ENCODE measurements at places on chromosomes 3 and 15.

- DNase-seq: no peak
Measured at GRCh38 chr3:110612045-110612444, 459.6 kb upstream of the NECTIN3 start.

- no peak for DNase-seq
Measured at GRCh38 chr15:59553879-59554735, 57.5 kb upstream of the GCNT3 start.

DNA sequence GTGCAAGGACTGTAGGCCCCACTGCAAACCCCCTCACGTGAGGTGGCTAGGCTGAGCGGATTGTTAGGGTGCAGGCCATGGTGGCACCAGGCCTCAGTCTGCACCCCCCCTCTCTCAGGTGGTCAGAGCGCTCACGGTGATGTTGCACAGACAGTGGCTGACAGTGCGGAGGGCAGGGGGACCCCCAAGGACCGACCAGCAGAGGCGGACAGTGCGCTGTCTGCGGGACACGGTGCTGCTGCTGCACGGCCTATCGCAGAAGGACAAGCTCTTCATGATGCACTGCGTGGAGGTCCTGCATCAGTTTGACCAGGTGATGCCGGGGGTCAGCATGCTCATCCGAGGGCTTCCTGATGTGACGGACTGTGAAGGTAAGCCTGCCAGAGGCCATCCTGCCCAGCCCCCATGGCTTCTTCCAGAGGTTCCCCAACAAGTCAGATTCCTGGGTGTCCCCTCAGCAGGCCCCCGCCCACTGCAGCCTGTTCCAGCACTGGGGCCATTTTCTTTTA, 18.2 kb downstream of the ATRIP start:
- DNase-seq: no peak

- DNase-seq: peak; percentile 46
Measured at GRCh38 chr3:196968233-196969133, at the start of gene PIGZ. TSS of gene PIGZ (minus strand) at chr3:196968833. CDS start at chr3:196952031, 16,802 bp downstream.

GRCh38 chr3:36729204-36730056, 34.9 kb downstream of the DCLK3 start:
- no peak for DNase-seq

GRCh38 chr3:133074977-133075376, 36.8 kb downstream of the TMEM108 start:
- no peak for DNase-seq

DNA sequence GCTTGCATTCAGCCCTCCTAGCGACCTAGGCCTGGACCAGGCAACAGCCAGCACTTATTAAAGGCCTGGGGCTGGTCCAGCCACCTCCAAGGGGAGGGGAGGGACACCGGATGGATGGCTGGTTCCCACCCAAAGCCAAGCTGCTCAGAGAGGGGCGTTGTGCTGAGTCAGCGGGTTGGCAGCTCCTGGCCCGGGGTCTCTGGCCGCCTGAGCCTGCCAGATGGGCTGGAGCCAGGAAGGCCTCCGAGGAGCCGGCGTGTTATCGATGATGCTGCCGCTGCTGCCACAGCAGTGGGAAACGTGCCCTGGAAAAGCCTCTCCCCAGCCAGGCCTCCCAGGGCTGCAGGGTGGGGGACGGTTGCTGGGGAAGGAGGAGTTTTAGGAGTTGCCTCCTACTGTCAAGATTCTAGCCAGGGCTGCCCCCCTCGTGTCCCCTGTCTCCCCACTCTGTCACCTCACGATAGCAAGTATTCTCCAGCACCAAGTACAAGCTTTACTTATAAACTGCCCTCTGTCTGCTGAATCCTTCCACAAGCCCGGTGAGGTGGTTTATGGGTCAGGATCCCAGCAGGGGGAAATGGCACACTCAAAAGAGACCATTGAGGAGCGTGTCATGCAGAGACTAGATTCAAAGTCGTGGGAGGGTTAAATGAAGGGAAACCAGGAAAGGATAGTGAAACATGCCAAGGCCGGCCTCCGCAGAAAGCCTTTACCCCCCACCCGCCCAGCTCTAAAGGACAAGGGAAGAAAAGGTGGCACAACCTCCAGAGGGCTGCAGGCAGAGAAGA, 43.2 kb upstream of the TSEN2 start:
- DNase-seq: no peak

DNA sequence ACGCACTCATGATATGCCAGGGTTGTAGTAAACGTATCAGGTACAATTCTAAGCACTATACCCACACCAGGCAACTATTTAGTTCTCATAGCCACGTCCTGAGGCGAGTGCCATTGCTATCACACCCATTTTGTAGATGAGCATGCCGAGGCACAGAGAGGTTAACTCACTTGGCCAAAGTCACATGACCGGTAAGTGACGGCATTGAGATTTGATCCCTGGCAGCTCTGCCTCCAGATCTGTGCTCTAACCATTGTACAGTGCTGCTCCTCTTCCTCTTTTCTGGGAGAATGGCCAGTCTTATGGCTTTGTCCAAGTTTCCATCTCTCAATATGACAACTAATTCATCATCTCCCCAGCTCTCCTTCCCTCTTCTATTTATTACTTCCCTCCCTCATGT, 18.9 kb upstream of the ATP2B2 start:
- no peak for DNase-seq

DNA sequence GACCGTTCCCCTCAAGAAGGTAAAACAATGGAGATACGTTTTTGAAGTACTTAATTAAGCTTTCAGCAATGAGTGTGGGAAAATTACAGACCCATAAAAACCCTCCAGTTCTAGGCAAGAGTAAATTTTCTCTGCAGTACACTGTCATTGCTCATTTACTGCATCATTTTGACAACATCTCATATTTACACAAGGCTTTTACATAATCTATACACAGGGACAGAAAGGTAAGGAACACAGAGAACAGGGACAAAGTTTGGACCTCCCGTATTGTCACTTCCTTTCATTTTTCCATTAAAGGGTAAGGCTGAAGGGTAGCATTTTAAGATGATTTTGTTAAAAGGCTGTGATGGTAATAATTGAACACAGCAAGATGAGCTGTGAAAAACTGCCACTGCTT, 7.4 kb upstream of the HGD start:
- DNase-seq: no peak

DNA sequence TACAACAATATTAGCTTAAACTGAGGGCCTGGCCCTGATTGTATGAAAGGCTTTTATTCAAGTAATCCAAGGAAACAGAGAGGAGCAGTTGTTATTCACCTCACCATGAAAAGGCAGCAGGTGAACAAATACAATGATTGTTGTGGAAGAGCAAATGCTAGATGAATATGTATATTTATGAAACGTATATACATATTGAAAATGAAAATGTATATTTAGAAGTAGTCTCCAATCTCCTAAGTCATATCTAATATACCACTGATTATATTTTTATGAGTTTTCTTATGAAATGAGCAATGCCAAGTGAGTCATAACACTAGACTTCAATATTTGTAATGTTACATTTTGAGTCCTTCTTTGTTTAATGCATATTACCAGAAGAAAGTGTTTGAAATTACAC, 116.2 kb upstream of the KCNMB2 start:
- no peak for DNase-seq

DNA sequence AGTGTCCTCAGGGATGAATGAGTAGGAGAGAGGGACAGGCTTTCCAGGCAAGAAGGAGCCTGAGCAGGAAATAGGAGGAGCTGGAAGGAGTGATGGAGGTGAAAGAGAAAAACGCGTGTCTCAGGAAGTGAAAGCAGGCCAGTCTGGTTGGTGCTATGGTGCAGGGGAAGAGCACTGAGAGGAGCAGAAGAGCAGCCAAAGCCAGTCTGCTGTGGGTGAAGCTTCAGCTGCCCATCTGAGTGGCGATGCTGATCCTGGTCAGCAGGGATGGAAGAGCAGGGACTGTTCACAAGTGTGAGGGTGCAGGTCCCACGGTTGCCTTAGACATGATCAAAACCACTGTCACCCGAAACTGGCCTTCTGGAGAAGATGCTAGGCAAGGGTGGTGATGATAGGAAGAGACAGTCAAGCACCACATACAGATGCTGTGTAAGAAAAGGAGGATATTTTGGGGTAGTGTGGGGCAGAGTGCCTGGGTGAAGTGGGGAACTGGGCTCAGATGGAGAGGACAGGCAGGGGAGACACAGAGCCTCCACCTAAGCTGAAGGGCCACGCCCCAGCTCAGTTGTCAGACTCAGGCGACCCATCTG, 5.5 kb upstream of the KY start:
- DNase-seq: no peak

DNA sequence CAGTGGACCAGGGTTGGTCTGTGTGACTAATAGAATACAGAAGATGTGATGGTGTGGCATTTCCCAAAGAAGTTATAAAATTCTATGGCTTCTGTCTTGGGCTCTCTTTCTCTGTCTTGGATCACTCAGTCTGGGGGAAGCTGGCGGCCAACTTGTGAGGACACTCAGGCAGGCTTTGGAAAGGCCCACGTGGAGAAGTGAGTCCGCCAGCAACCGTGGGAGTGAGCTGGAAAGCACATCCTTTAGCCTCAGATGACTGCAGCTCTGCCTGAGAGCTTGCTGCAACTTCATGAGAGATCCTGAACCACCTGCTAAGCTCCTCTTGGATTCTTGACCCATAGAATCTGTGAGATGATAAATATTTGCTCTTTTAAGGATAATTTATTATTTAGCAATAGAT, 72.0 kb upstream of the RASGRP1 start:
- DNase-seq: no peak

All from stimulated activated CD4-positive, alpha-beta T cell treated with anti-CD3 and anti-CD28 coated beads, Interleukin-12 subunit alpha, Interleukin-12 subunit beta, amount 100 ng/mL, for 4 hours (primary cell).